ENCODE measurements at places on chromosomes 1 and 21.

DNA sequence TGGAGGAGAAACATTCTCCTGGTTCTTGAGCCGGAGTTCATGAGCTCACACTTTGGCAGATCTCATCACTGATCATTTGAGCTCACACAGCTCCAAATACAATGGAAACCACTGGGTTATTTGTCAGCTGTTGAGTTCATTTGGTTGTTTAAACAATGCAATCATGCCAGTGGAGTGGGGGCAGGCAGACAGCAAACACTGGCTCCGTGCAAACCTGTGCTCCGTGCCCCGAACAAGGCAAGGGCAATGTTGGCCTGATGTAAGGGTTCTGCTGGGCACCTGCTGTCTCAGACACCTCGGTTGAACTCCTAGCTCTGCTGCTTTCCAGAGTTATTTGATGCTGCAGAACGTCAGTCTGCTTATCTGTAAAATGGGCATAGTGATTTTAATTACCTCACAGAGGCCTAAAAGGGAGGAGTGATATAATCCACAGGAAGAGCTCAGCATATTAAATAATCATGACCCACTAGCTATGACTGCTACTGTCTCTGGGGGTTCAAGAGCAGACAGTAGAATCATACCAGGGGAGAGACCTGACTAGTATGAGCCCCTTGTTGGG is 20.0 kb upstream of the CLIC6 start:
- no peak for DNase-seq

GRCh38 chr1:201429736-201430501 is 8.4 kb upstream of the TNNI1 start:
- DNase-seq, result no peak

- no peak for DNase-seq
Measured at GRCh38 chr21:45747233-45747766, 103.8 kb downstream of the PCBP3 start.

DNA sequence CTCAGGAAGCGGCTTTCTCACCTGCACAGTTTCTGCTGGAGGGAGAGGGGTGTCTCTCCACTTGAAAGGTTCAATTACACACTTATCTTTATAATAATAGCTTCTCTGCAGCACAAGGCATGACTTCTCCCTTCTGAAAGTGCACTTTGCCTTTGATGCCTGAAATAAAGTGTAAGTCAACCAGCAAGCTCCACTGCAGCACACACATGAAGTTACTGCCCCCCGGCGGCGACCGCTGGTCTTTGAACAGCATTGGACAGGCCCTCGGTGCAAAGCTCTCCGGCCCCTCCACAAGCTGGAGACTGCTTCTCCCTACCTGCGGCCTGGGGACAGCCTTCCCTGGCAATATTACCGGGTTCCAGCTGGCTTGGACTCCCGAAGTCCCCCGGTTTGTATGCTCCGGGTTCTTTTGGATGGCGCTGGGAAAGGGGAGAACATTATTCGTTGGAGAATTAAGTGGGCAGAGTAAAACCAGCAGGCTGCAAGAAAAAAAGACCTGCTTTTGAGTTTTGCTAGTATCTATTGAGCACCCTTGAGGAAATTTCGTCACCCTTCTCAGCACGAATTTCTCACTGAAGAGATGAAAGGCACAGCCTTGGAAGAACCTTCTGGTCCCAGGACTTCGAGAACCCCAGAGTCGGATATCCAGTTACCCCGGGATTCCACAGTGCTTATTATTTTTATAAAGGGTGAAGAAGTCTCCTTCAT is 11.8 kb downstream of the RCAN1 start:
- DNase-seq, result peak; percentile 61

- DNase-seq, result no peak
Measured at GRCh38 chr1:25829046-25829445, 9.3 kb downstream of the MTFR1L start.

DNA sequence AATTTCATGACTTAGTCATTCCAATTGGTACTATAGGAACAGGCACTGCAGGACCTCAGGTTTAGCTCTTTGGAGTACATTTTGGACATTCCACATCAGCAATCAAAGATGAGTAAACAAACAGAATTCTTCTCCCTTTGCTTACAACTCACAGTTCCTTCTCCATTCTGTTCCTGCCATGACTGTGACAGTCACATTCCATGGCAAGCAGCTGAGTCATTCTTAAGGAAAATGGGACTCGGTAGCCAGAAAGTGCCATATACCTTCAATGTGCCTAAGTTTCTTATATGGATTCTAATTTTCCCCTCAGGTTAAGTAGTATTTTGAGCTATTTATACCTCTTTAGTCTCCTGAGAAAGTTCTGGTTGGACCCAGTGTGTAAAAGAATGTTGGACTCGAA is 25.6 kb downstream of the CRCT1 start:
- no peak for DNase-seq
